ENCODE measurements at places on chromosomes 5 and 9.

- no peak for DNase-seq
These were observed 3.1 kb upstream of the CATSPER3 start for GRCh38 chr5:134964359-134965270.

DNA sequence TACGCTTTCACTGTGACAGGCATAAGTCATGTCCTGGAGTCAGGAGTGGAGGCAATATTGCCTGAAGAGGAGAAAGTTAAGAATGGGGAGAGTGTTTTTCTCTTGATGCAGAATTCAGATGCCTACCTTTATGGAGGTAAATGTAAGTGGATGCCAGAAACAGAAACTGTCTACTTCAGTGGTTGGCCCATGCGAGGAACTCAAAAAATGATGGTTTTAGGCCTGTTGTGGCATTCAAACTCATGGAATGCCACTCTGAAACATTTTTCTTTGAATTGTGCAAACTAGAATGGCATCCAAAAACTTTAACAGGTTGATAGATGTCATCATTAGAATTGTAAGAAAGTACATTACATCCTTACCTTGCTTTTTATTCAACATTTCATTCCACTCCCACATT, 47.7 kb upstream of the NTRK2 start:
- DNase-seq = no peak

GRCh38 chr5:642481-642880, 30.3 kb downstream of the CEP72 start:
- no peak for DNase-seq

DNA sequence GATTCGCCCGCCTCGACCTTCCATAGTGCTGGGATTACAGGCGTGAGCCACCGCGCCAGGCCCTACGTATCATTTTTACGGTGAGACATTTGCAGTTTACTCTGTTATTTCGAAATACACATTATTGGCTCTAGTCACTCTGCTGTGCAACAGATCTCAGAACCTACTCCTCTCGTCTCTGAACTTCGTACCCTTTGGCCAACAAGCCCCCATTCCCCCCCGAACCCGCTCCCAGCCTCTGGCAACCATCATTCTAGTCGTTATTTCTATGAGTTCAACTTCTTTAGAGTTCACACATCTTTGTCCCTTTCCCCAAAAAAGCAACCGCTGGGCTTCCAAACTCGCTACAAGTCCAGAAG, 735 bp downstream of the PTGR1 start:
- DNase-seq = no peak

DNA sequence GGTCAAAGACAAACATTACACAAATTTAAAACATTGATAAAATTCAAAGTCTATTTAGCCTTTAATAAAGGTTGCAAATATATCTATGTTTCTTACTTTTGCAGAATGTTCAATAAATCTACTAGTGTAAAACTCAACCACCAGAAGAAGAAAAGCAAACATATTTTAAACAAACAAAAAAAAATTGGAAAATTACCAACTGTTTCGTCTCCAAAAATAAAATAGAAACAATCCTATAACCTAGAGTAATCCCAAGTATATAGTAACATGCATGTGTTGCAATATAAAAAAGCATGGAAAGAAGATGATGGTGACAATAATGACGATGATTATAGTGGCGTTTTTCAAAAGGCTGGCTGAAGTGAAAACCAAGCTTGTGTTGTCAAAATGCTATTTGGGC, 86.0 kb upstream of the PAPPA start:
- DNase-seq = no peak

Measured in stimulated activated CD8-positive, alpha-beta memory T cell treated with anti-CD3 and anti-CD28 coated beads, Interleukin-15, amount 100 ng/mL, for 24 hours (primary cell).